ENCODE measurements at places on chromosomes 5 and 9.

DNA sequence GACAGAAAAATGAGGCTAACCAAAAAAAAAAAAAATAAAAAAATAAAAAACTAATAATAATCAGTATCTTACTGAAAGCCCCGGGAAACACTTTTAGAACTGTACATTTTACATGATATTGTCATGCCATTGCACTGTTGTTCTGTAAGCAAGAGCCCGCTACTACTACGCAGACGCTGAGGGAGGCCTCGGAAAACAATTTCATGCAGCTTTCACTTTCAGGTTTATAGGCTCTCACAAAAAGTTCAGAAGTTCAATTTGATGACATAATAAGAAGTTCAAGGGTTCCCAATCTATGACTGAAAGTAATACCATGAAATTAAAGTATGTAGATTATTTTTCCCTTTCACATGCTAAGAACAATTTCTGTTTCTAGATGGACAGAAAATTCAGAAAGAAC lies 318.3 kb upstream of the ITGA1 start:
- DNase-seq, result no peak

- no peak for DNase-seq
Observed at GRCh38 chr5:121189342-121190305, 662.1 kb upstream of the FTMT start.

GRCh38 chr5:95583992-95584391 lies 29.1 kb downstream of the ARSK start:
- no peak for DNase-seq

- DNase-seq, result no peak
Observed at GRCh38 chr5:72723581-72723980, 92.9 kb upstream of the TNPO1 start.

GRCh38 chr5:99879791-99880511 lies 655.2 kb upstream of the FAM174A start:
- no peak for DNase-seq

- no peak for DNase-seq
Observed at GRCh38 chr5:101811466-101811865, 484.6 kb downstream of the SLCO4C1 start.

- DNase-seq, result no peak
Observed at GRCh38 chr5:78626009-78626571, 22.5 kb downstream of the LHFPL2 start.

DNA sequence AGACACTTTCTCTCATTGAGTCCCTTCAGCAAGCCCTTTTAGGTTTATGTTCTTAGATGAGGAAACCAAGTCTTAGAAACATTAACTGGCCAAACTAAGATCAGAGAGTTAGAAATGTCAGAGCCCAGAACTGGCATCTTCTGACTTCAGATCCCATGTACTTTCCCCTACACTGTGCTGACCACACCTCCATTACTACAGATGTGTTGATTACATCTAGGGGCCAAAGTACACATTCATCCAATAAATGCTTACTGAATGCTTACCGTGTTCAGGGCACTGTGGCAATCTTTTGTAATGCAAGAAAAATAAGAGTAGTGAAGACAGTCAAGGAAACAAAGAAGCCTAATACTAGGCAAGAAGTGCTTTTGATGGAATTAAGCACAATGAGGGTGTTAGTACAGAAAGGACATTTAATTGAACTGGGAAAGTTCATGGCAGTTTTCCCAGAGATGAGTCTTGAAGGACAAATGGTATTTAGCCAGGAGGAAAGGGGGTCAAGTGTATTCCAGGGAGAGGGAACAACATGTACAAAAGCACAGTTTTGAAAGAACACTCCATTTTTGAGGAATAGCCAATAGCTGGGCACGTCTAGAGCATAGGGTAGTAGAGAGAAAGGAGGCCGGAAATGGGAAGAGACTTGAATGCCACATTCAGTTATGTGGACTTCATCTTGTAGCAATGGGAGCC lies 89.7 kb upstream of the CDKN2B start:
- no peak for DNase-seq

- DNase-seq, result no peak
Observed at GRCh38 chr5:87551911-87552310, 139.2 kb upstream of the CCNH start.

- no peak for DNase-seq
Observed at GRCh38 chr5:173323799-173324114, 4.5 kb downstream of the STC2 start.

GRCh38 chr5:142506756-142507155 lies 179.1 kb downstream of the FGF1 start:
- no peak for DNase-seq

- no peak for DNase-seq
Observed at GRCh38 chr5:158200619-158201018, 341.7 kb upstream of the CLINT1 start.

- DNase-seq, result no peak
Observed at GRCh38 chr9:99509900-99510535, 287.9 kb downstream of the SEC61B start.

DNA sequence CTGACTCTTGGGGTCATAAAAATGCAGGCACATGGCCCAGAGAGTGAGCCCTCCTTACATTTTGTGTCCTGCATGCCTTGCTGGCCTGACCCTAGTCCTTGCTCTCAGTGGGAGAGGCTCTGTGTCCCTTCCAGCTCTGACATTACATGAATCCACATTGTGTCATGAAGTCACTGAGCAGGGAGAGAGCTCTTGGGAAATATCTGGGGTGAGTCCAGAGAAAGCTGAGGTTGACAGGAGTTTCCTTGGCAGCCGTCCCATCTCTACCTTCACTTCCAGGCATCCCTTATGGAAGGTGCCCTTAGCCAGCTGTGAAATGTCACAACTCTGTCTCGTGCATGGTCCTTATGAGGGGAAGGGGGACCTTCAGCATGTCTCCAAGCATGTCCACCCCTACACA lies 41.0 kb downstream of the FAT2 start:
- no peak for DNase-seq

DNA sequence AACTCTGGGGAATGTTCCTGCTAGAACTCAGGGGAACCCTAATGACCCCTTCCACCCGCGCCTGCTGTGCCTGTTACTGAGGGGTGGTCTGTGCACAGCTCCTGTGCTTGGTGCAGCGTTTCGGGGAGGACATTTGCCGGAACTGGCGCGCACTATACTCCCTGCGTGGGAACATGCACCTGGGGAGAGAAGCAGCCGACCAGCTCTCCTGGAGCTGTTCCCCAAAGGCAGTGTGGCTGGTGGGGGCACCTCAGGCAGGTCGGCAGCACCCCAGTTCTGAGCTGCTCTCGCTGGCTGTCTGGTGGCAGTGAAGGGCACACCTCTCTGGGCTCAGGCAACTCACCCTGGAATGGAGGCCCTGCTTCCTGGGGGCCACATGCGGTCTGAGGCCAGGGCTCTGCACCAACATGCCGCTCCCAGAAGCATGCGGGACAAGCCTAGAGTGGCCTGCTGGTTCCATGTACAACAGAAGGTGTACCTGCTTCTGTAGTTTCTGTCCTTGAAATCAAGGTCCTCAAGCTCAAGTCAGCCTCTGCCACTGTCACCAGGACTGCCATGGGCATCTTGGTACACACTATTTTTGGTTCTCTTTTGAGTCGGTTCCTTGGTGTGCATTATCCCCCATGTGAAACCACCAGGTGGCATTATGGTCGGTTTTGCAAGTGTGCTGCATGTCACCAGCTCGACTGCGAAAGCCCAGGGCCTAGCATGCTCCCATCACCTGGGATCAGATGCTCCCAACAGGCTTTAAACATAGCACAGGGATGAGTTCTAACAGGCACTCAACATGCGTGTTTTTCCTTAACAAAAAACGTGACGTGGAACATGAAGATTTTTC lies 7.8 kb upstream of the MRNIP start:
- no peak for DNase-seq

DNA sequence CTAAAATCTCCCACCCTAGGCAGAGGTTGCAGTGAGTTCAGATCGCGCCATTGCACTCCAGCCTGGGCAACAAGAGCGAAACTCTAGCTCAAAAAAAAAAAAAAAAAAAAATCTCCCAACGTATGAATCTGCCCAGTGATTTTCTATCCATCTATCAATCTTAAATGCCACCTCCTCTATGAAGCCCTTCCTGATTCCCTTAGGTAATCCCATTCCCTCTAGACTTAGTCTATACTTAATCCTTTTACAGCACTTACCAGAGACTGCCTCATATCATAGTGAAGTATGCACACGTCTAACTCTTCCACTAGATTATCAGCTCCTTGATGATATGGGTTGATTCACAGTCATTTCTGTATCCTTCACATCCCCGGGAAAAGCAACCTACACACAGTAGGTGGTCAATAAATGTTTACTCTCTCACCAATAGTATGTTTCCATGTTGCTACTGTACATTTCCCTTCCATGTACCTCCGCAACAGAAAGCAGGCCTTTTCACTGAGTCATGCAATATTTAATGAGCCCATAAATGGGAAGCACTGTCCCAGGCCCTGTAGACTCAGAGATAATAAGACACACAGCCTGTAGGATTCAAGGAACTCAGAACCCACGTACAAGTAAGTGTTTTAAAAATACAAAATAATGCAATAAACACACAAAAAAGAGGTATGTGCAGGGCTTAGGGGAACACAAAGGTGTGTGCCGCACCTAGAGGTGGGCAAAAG lies 1.2 kb downstream of the DROSHA start:
- DNase-seq, result no peak

DNA sequence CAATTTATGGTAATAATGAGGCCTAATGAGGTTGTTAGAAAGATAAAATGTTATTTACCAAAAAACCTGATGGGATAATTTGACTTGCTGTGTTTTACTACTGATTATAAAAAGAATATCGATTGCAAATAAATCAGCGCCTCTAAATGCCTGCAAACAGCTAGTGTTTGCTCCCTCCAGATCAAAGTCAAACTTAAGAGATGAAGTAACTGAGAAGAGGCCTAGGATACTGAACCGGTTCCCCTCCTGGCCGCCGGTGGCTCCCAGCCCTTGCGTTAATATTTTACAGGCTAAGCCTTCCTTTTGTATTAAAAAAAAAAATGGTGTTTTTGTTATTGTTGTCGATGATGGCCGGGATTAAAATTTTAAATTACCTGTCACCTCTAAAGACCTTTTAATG lies 2.6 kb downstream of the IRX1 start:
- DNase-seq, result no peak

DNA sequence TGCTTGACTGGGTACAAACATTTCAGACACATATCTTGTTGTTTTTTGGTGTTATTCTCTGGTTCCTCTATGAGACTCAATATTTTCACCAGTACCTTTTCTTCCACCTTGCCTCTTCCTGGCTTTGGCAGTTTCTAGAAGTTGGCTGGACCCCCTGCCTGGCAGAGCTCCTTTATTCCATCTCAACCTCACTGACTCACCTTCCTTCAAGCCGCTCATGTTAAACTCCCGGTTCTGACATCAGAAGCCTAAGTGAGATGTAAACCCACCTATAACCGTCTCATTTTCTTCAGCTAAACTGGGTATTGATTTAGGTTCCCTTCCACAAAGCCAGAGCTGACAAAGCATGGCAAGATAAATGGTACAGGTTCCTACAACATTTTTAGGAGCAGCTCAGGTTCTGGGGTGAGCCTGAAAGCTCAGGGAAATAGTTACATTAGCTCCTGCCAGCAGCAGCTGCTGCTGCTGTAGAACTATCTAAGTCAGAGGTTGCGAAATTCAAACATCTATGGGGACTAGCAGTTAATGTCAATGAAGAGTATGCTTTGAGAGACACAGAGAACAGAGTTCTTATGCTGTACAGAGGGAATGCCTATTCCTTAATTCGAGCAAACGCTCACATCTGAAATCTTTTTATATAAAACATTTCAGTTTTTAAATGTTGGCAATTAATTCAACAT lies 197.1 kb upstream of the NR3C1 start:
- no peak for DNase-seq

- DNase-seq, result no peak
Observed at GRCh38 chr5:82165740-82166530, 112.2 kb downstream of the RPS23 start.

- DNase-seq, result no peak
Observed at GRCh38 chr9:134365791-134366222, 39.6 kb downstream of the RXRA start.
